ENCODE measurements at places on chromosomes 13 and 19. TPM values are rescaled to one million over a fixed set of nuclear protein-coding genes. Genes with fewer than 3 reads are reported as not detected.

The CGB3 gene
- total RNA-seq: not detected

The S1PR4 gene
- 0.12 TPM for total RNA-seq

The GRK1 gene
- total RNA-seq: not detected

The GNG7 gene
- not detected for total RNA-seq

The ZNF627 gene
- total RNA-seq: 5.3 TPM

The ZNF99 gene
- not detected for total RNA-seq
